Neuronal stem cell (in vitro differentiated cells): ENCODE measurements at places on chromosomes 16 and 17.

GRCh38 chr17:1792495-1793446 lies 30.9 kb downstream of the SERPINF1 start:
- H3K27ac ChIP-seq, result no peak overlapping the region
- H3K36me3 ChIP-seq, result peaks cover 60% of the 10 kb centered on the region
- no peaks in the 10 kb centered on the region for H3K4me1 ChIP-seq
- no peak overlapping the region for H3K4me3 ChIP-seq
- no peak for DNase-seq

DNA sequence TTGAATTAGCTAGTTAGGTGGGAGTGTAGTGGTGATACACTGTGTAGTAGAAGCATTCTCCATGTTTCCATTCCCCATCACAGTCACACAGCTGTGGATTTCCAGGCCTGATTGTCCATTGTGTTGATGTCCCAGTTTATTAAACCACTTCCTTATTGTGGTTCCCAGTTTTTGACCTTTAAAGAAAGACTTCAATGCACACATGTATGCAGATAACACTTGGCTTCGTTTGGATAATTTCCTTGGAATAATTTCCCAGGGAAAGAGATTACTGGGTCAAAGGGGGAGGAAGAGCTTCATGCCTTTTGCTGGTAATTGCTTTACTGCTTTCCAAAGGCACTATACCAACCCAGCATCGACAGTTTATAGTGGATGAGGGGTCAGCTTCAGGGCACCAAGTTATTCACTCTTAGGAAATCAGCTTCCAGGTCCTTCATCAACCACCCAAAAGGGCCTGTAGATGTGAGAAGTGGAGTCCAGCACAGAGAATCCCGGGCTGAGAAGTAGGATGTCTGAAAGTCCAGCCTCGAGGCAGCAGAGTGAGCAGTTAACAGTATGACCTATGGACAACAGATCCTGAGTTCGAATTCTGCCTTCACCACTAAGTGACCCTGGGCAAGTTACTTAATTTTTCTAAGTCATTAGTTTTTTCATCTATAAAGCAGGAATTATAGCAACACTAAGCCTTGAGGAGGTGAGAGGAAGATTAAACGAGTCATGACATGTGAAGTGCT lies 31.3 kb upstream of the TNS4 start:
- no peak for DNase-seq
- H3K4me1 ChIP-seq, result no peaks in the 10 kb centered on the region
- H3K4me3 ChIP-seq, result no peak overlapping the region
- peaks cover 11% of the 10 kb centered on the region for H3K27me3 ChIP-seq

DNA sequence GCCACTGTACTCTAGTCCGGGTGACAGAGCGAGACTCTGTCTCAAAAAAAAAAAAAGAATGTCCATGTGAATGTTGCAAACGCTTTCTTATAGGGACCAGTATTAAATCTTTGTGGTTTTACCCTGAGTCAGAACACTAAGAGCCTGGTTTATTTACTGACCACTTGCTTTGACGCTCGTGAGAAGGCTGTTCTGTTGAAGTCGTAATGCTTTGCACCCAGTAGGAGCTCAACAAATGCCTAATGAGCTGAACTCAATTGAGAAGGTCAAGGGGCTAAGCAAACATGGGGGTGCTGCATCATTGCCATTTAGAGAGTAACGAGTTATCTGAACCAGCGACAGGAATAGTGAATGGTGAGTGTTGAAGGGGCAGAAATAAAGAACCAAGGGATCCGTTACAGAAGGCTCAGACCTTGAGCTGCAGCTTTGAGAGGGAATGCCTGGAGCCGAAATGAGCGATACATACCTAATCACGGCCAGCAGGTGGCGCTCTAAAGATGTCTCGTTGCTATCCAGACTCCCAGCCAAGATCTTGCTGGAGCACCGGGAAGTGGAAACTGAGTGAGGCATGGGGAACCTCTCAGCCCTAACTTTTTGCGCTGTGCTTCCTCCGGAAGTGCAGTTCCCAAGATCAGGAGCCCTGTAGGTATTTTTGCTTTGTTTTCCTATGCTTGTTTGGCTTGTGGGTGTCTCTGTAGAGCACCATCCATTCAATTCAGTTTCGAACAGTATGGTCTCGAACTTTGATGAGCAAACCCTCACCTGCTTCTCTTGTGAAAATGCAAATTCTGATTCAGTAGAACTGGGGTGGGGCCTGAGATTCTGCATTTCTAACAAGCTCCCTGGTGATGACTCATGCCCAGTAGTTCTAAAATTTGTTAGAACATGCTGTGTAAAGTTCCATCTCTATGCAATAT lies 12.6 kb upstream of the RNF222 start:
- no peaks in the 10 kb centered on the region for H3K36me3 ChIP-seq
- H3K4me3 ChIP-seq, result no peak overlapping the region
- peaks cover 2% of the 10 kb centered on the region for H3K27me3 ChIP-seq
- DNase-seq, result peak; percentile 86
- no peak overlapping the region for H3K27ac ChIP-seq

DNA sequence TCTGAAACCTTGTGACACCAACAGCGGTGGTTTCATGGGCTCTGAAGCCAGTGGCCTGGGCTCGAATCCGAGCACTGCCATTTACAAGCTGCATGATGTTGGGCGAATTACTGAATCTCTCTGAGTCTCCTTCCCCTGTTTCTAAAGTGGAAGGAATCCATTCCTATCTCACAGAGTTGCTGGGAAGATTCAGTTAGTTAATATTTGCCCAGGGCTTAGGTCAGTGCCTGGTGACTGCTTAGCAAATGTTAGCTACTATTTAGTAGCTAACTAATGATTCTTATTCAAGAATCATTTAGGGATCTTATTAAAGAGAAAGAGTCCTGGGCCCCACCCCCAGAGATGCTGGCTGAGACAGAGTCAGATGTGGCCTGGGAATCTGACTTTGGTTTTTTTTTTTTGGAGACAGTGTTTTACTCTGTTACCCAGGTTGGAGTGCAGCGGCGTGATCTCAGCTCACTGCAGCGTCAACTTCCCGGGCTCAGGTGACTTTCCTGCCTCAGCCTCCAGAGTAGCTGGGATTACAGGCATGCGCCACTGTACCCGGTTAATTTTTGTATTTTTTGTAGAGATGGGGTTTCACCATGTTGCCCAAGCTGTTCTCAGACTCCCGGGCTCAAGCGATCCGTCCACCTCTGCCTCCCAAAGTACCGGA lies 33.6 kb upstream of the RAI1 start:
- no peak overlapping the region for H3K27ac ChIP-seq
- peaks cover 2% of the 10 kb centered on the region for H3K27me3 ChIP-seq
- DNase-seq, result no peak

DNA sequence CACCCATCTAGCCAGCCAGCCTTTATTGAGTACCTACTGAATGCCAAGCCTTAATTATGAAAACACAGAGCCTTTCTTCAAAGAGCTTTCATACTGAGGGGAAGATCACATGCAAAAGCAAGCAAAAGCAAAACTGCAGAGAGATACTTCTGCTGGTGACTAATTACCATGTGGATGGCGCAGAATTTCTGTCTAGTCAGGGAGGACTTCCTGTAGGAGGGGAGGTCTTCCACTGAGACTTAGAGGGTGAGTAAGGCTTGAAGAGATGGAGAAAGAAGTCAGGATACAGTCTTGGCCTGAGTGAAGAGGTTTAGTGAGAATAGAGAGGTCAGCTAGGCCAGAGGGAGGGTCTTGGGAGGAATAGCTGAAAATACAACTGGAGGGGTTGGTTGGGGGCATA lies 53.9 kb upstream of the CCL2 start:
- H3K27ac ChIP-seq, result no peak overlapping the region
- peaks cover 2% of the 10 kb centered on the region for H3K27me3 ChIP-seq
- no peaks in the 10 kb centered on the region for H3K36me3 ChIP-seq
- H3K4me1 ChIP-seq, result no peaks in the 10 kb centered on the region

DNA sequence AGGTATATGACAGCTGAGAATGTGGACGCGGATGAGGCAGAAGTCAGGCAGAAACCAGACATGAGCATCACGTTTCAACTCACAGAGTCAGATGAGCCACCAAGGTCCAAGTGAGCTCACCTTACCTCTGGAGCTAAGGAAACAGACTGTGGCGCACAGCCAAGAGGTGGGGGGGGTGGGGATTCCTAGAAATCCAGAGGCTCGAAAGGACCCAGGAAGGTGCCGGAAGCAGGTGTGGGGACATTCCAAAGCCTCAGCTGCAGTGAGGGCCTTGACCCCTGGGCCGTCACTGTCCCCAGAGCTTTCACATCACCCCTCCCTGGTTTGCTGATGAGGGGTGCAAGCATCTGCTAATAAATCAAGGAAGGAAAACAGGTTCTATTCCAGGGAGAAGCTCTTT lies 29.3 kb upstream of the RCVRN start:
- peaks cover 2% of the 10 kb centered on the region for H3K36me3 ChIP-seq
- no peak overlapping the region for H3K27ac ChIP-seq

- DNase-seq, result no peak
- H3K27ac ChIP-seq, result no peak overlapping the region
- H3K4me1 ChIP-seq, result peaks cover 7% of the 10 kb centered on the region
- no peaks in the 10 kb centered on the region for H3K27me3 ChIP-seq
- no peaks in the 10 kb centered on the region for H3K36me3 ChIP-seq
These were observed 5.4 kb downstream of the ABCC1 start for GRCh38 chr16:15954814-15955151.

DNA sequence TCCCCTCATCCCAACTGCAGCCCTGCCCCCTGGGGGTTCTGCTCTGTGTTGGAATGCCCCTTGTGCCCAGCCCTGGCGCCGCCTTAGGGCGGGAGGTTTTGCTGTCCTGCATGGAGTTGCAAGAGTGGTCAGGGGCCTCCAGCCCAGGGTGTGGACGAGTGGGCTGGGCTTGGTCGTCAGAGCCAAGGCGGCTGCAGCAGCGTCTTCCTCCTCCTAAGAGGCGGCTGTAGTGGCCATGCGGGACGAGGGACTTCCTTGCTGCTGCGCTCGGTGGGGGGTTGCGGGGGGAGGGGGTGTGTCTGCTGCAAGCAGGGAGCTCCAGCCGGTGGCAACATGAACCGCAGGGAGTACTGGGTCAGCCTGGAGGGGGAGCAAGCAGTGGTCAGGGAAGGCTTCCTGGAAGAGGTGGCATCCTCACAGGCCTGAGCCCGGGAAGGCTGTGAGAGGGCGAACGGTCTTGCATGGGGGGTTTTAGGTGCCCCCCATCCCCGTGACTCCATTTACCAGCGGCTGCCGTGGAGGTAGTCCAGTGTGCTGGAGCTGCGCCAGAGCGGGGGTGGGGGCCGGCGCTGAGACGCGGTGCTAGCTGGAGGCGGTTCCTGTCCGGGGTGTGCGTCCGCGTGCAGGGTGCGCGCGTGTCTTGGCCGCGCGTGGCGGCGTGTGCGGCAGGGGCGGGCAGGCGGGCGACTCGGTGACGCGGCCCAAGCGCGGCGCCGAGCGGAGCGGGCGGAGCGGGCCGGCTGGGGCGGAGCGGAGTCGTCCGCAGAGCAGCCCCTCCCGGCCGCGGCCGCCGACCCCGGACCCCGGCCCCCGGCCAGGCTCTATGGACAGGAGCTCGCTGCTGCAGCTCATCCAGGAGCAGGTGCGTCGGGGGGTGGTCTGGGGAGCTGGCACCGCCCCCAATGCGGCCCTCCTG lies at the start of gene RHBDL1:
RHBDL1 (plus strand) TSS at position 704 of the 916 bp plus-strand sequence; CDS start at position 824, 120 bp downstream.
- peaks cover 10% of the 10 kb centered on the region for H3K4me1 ChIP-seq
- no peak within 1 kb of the TSS for H3K27ac ChIP-seq
- peaks cover 28% of the 10 kb centered on the region for H3K36me3 ChIP-seq

DNA sequence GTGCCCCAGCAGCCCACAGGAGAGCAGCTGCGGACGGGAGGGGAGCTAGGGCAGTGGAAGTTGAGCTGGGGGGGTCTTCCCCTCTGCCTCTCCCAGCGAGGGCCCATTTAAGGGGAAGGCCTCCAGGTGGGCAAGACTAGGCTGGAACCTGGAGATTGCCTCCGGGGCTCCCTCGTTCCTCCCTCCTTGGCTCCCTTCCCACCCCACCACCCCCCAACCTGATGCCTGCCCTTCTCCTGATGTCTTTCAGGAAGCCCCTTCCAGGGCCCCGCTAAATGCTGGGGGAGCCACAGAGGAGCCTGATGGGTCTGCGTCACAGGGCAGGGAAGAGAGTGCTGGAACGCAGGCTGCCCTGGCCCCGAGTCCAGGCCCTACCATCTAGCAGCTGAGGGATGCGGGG lies 16.7 kb downstream of the ADGRG1 start:
- H3K27ac ChIP-seq, result no peak overlapping the region
- H3K27me3 ChIP-seq, result no peaks in the 10 kb centered on the region
- DNase-seq, result no peak
- H3K4me3 ChIP-seq, result no peak overlapping the region
- H3K4me1 ChIP-seq, result peaks cover 28% of the 10 kb centered on the region
- H3K36me3 ChIP-seq, result peaks cover 10% of the 10 kb centered on the region

GRCh38 chr16:82650804-82651203 lies 24.0 kb downstream of the CDH13 start:
- no peaks in the 10 kb centered on the region for H3K36me3 ChIP-seq
- H3K27ac ChIP-seq, result no peak overlapping the region
- no peak for DNase-seq
- H3K27me3 ChIP-seq, result no peaks in the 10 kb centered on the region

DNA sequence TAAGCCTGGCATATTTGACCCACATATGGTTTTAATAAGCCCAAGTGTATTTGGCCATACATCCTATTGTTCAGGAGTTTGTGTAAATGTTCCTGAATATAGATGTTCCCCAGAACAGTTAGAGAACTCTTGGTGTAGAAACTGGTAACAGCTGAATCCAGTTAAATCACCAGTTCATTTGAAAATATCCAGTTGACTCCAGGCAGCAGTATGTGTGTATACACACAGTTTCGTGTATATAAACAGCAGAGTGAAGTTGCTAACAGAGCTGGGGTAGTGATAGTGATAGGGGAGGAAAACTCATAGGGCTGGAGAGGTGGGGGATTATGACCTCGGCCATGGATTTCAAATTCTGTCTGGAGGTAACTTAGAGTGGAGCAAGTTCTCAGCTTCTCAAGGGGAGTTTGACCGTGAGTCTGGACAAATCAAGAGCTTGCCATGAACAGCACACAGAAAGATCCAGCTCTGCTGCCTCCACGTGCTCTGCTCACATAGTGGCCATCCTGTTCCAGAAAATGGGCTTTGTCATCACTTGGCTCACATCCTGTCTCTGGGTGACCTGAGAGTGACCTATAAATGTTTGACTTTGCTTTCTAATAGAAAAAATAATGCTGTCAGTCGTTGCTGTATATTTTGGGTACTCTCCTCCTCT lies 30.6 kb upstream of the MMD start:
- H3K4me3 ChIP-seq, result no peak overlapping the region
- DNase-seq, result no peak
- no peaks in the 10 kb centered on the region for H3K36me3 ChIP-seq
- H3K27ac ChIP-seq, result no peak overlapping the region
- H3K27me3 ChIP-seq, result no peaks in the 10 kb centered on the region

- H3K4me3 ChIP-seq, result no peak overlapping the region
- H3K4me1 ChIP-seq, result no peaks in the 10 kb centered on the region
- H3K27me3 ChIP-seq, result no peaks in the 10 kb centered on the region
- no peak overlapping the region for H3K27ac ChIP-seq
- H3K36me3 ChIP-seq, result no peaks in the 10 kb centered on the region
These were observed 516.4 kb downstream of the GRIN2A start for GRCh38 chr16:9665851-9666271.
